ENCODE measurements at places on chromosomes 1 and 21.

DNA sequence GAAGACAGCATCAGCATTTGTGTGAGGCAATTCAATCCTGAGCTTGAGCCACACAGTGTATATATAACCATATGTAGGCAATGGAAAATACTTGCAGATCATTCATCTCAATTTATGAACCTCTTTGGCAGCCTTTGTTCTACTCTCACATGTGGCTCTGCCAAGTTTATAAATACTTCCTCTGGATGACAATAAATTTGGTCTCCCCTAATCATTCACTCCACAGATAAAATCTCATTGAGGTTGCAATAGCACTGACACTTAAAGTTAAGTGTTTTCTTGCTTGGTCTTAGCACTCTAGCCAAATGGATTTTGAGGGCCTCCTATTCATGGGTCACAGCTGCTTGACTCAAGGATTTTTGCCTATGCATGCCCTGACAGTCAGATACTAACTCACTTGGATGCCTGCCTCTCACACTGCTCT, 136.6 kb upstream of the VANGL1 start:
- no peak for DNase-seq

DNA sequence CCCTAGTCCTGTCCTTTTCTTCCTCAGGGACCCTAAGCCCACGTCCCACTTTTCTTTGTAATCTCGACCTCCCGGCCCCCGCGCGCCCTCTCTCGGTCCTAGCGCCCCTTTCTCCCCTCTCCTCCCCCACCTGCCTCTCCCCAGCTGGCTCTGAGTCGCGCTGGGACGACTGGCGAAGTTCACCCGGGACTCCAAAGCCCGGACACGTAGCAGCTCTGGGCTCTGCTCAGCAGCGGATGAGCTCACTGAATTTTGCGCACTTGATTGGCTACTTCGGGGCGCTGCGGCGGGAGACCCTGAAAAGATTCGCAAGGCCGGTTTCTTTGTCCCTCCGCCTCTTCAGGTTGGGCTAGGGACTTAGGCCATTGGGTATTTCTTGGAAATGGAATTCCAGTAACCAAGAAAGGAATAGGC, 16.3 kb upstream of the ACKR1 start:
- peak; percentile 96 for DNase-seq

DNA sequence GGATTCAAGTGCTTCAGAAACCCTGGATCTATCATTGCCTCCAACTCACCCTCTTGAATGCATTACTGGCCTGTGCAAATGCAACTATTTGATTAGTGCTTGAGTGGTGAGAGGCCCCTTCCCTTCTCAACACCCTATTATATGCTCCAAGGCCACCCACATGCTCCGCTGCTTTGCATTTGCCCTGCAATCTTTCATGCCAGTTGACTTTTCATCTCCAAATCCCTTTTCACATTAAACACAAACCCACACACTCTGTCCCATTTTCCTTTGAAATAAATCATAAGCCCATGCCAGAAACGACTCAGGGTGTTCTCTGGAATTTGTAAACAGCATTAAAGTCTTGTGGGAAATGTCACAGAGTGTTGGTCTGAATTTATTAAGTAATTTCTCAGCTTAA, 78.9 kb upstream of the CTTNBP2NL start:
- DNase-seq: no peak

DNA sequence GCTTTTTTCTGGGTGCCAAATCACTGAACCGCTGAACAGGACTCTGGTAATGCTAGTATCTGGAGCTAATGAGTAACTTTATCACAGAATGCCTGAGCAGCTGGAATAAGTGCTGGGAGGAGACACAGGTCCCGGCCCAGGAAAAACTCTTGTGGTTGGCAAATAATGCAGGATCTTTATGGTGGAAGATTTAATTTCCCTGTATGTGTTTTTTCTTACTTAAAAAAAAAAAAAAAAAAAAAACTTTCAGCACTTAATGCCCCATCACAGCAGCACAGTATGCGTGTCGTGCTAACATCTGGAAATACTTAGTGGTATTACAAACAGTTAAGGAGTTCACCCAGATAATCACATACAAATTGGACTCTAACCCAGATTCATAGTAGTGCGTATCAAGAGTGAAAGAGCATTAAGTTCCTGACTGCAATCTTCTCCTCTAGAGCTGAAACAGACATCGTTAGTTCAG, 220.7 kb downstream of the TOMM20 start:
- DNase-seq: no peak

DNA sequence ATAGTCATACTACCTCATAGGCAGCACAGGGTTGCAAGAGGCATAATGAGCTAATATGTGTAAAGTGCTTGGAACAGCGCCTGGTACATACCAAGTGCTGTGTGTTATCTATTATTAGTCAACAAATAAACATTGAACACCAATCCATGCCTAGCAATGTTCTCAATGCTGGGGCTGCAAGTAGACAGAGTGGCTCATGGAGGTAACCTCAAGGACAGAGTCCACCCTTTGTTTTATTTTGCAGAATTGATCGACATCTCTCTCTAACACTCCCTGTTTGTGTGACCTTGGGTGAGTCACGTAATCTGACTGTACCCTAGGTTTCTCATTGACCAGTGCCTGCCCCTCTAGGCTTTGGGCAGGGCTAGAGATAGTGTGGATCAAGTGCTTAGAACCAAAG, 164.0 kb upstream of the KLHDC7A start:
- no peak for DNase-seq

DNA sequence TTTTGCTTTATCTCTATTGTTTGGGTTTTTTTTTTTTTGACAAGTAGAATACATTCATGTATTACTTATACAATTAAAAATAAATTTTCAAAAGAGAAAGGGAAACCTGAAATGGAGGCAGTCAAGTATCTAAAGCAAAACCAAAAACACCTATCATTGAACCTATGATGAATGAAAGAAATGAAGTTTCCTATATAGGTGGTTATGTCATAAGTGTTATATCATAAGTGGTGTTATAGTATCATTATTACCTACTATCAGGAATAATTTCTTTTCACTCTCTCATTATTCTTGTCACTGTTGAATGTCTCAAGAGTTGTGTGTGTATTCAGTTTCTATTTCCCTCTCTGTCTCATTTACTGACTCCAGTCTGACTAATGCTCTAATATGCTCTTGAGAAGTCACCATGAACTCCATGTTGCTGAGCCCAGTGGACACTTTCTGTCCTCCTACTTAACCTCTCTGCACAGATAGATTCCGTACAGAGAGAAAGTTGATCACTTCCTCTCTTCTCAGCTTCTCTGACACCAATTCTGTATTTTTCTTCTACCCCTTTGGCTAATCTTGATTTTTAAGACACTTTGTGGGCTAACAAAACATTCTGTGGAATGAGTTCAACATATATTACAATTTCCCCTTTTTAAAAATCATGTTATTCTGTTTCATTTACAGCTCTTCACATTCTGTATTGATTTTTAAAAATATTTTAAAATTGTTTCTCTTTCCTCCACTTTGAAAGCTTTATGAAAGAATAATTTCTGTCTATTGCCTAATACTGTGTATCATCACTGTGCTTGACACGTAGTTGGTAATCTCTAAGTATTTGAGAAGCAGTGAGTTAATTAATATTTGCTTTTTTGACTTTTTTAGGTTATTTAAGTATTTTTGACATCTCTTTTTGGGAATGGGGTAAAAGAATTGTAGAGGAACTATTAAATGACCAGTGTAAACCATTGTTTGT, 50.1 kb downstream of the RASAL2 start:
- DNase-seq: no peak

DNA sequence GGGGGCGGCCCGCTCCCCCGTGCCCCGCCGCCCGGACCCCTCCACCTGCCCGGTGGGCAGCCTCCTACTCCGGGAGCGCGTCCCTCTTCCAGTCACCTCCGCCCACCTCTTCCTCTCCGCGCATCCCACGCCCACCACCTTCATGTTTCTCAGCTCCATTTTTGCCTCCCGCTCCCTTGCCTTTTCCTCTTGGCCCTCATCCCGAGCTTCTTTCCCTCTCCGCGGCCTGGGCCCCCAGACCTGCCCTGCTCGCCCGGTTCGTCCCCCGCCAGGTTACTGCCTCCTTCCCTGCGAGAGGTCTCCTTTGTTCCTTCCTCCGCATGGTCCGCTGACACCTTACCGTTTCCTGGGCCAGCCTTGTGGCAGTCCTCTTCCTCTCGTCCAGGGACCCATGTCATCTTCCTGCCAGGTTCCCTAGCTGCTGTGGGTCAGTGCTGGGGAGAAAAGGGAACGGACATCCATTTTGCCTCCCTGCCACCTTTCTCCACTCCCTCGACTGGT, 563 bp downstream of the QSOX1 start:
- peak; percentile 42 for DNase-seq

DNA sequence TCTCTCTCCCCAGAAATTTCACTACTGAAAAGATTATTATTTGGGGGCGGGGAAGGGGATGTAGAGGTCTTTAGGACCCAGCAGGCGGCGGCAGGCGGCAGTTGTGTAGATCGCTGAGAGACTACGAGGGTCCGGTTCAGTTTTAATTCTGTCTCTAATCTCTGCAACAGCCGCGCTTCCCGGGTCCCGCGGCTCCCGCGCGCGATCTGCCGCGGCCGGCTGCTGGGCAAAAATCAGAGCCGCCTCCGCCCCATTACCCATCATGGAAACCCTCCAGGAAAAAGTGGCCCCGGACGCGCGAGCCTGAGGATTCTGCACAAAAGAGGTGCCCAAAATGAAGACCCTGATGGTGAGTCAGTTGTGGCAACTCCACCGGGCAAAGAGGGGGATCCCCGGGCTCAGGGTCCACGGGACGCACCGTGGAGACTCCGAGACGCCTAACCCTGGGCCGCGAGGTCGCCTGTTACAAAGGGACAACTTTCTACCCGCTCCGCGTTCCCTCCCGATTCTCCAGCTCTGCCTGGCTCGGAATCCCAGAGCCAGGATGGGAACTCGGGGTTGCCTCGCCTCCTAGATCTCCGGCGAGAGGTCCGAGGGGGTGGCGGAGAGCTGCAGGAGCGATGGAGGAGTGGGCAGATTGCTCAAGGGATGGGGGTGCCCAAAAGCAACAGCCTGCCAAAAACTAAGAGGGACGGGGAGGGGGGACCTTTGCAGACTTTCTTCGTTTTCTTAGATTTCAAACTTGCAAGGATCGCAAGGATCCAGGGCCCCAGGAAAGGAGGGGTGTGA, at the start of gene ST6GALNAC5:
Gene ST6GALNAC5, plus strand, starts transcription at position 139 of the 789 bp plus-strand sequence.
- DNase-seq: peak; percentile 53

DNA sequence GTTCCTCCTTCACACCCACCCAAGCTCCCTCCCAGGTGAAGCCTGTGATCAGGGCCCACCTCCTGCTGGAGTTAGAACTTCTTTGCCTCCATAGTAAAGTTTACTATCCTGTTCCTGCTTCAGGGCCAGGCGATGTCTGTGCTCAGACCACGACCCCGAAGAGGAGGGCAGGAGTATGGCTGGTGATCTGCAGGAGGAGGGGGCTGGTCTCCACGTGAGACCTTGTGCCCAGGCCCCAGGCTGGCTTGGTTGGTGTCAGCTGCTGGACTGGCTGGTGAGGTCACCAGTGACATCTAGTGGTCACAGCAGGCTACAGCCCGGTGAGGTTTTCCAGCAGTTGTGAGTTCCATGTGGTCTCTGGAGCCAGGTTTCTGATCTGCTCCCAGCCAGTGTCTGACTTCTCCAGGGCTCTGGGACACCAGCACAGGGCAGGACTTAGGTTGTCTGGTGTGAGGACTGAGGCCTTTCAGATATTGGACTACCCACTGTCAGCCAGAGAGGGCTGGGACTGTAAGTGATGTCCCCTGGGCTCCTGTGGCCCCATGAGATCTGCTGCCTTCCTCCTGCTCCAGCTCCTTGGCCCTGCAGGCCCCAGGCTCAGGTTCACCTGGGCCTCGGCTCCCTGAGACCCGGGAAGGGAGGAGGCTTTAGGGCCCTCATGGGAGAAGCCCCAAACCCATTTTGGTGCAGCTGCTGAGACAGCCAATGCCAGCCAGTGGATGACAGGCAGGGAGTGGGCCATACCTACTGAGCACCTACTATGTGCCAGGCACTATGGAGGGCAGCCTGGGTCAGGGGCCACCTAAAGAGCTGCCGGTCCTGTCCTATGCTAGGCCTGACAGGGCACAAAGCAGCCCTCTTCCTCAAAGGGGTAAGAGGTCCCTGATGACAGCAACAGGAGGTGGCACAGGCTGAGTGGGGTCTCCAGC, 6.0 kb upstream of the UBL4B start:
- peak; percentile 93 for DNase-seq

Measured in H9 (cell line).